ENCODE measurements at places on chromosomes 3 and 15. TPM values are rescaled to one million over a fixed set of nuclear protein-coding genes. Genes with fewer than 3 reads are reported as not detected.

The GOLGA8T gene
- 0.19 TPM for total RNA-seq

The CPEB1 gene
- 0.07 TPM for total RNA-seq

The SEMA3F gene
- total RNA-seq, result 0.19 TPM

The PLOD2 gene
- total RNA-seq, result 0.65 TPM

The GOLGA6L22 gene
- not detected for total RNA-seq

The LMAN1L gene
- total RNA-seq, result not detected
